ENCODE measurements at places on chromosomes 1 and 21.
A peak's percentile ranks its signal among the peaks of the same experiment; 100 is the strongest.

GRCh38 chr1:171949316-171949715 lies 108.0 kb downstream of the DNM3 start:
- no peak for DNase-seq

DNA sequence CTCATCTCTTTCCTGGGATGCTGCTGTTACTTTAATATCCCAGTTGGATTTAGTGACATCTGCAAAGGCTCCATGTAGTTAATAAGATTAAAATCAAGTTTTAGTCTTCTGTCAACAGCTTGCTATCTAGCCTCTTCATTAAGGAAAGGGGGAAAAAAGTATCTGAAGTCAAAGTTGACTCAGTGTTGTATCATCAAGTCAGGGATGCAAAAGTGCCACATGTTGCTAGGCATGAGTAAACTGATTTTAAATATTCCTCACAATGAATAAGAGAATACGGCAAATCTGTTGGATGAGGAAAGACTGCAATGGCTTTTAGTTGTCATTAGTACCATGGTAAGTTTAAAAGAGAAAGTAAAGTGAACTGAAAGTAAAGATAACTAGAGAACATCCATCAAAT lies 383.2 kb upstream of the ZRANB2 start:
- no peak for DNase-seq

DNA sequence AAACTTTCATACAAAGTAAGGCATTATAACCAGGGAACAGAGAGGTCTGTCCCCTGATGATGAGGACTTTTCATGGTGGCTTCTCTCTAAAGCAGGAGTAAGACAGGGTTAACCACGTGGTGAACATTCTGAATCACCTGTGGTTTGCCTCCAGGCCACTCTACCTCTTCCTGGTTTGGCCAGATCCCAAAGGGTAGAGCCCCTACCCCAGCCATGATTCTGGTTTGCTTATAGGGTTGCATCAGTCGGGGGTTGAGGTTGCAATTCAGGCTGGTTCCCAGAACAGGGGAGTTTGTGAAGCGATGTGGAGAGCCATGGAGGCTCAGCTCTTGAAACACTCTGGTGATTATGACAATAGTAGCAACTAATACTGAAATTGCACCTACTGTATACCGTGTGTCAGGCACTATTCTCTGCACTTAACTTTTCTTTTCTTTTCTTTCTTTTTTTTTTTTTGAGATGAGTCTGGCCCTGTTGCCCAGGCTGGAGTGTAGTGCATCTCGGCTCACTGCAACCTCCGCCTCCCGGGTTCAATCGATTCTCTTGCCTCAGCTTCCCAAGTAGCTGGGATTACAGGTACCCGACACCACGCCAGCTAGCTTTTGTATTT lies 8.3 kb downstream of the CNR2 start:
- no peak for DNase-seq

DNA sequence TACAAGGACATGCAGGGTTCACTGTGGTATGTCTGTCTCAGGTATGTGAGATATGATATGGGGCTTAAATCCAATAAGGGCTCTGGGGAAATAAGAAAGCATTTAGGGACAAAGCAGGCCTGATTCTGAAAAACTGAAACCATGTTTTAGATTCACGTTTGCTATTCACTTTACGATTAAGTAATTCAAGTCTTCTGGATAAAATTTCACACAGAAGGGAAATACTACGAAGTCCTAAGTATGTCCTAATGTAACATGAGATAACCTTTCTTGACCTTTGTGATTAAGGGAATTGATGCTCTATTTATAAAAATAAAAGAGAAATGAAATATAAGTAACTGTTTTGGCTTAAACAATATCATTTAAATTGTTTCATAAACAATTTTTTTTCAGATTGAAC lies 55.4 kb downstream of the HNRNPR start:
- no peak for DNase-seq

- no peak for DNase-seq
Observed at GRCh38 chr1:12129624-12130023, 37.2 kb upstream of the TNFRSF1B start.

- DNase-seq: no peak
Observed at GRCh38 chr1:205369701-205370123, 13.0 kb upstream of the KLHDC8A start.

- no peak for DNase-seq
Observed at GRCh38 chr1:219173434-219173757, 282 bp upstream of the LYPLAL1 start.

DNA sequence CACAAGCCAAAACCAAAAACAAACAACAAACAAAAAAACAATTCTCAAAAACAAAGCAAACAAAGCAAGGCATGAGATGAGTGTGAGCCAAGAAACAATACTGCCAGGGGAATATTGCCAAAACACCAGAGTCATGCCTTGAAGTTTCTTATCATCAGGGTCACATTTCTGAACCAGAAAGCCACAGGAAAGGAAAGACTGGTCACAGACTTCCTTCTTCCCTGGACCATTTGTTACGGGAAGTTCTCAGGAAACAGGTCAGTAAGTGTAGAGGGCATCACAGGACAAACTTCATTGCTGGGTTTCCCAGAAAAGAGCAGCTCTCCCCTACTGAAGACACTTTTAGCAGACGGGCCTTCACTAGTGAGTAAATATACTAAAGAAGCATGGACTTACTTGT lies 191.2 kb downstream of the GABPA start:
- no peak for DNase-seq

- DNase-seq: peak; percentile 81
Observed at GRCh38 chr1:97137862-97138514, 416.4 kb downstream of the PTBP2 start.

GRCh38 chr1:24695202-24695974 lies 49.9 kb upstream of the CLIC4 start:
- no peak for DNase-seq

GRCh38 chr1:211843507-211844298 lies 13.1 kb upstream of the LPGAT1 start:
- no peak for DNase-seq

- no peak for DNase-seq
Observed at GRCh38 chr21:46211786-46212720, 16.5 kb downstream of the LSS start.

GRCh38 chr1:58818976-58819375 lies 35.1 kb upstream of the JUN start:
- no peak for DNase-seq

DNA sequence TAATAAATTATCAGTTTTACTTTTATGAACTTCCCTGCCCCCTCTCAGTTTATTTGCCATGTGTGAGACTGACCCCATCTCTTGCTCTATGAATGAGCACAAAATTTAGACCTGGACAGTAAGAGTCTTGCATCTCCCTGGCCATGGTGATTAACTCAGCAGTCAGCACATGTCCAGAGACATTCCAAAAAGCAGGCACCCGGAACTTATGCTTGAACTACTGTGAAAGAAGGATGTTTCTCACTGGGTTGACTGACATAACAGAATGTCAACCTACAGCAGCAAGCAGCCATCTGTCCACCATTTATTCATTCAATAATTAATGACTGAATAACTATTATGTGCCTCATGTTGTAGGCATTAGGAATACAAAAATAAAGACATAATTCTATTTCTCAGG lies 11.3 kb upstream of the SEC16B start:
- no peak for DNase-seq

DNA sequence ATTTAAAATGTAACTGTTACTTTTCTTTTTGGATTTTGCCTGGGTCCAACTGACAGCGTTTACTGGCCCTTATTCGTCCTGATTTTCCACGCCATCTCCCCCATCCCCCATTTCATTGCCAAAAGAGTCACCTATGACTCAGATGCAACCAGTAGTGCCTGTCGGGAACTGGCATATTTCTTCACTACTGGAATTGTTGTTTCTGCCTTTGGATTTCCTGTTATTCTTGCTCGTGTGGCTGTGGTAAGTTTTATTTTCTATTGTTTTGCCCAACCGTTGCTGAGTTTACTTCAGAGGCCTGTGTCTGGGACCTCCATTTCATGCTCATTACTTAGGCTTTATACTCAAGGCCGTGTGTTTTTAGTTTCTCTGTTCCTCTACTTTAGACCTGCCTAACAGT lies 9.3 kb downstream of the LEPR start:
- DNase-seq: peak; percentile 79

DNA sequence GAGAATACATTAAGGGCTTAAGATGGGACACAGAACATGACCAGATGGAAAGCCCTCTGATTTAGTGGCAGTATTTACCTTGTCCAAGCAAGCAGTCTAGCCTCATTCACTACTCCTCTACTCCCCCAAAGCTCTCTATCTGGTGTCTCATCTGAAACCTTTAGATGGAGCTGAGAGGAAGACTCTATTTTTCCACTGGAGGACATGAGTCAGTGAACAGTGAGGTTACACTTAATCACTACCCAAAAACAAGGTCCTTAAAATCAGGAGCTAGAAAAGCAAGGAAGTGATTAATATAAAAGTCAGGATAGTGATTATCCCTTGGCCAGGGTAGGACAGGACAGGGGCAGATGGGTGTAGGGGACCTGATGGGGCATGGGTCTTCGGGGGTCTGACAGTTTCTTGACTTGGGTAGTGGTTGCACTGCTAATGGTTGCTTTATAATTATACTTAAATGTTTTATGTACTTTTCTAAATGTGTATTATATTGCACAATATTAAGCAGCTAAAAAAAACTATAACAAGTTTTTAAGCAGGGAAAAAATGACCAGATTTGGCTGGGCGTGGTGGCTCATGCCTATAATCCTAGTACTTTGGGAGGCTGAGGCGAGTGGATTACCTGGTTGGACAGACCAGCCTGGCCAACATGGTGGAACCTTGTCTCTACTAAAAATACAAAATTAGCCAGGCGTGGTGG lies 3.0 kb downstream of the PTPN22 start:
- peak; percentile 15 for DNase-seq

DNA sequence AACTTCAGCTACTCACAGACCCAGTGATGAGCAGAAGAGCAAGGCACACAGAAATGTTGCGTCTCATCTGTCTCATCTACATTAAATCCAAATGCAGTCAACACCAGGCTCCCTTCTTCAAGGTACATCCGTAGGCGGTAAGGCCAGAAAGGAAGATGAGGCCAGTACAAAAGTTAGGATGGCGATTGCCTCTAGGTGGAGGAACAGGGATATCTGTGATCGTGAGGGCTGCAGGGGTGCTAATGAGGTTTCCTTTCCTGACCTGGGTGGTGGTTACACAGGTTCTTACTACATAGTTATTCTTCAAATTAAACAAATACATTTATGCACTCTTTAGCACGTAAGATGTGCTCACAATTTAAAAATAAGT lies 1.4 kb upstream of the MYBPH start:
- no peak for DNase-seq

- DNase-seq: peak; percentile 84
Observed at GRCh38 chr1:201268604-201269151, 14.6 kb upstream of the PKP1 start.

GRCh38 chr1:211525101-211525676 lies 33.2 kb upstream of the RD3 start:
- DNase-seq: no peak

DNA sequence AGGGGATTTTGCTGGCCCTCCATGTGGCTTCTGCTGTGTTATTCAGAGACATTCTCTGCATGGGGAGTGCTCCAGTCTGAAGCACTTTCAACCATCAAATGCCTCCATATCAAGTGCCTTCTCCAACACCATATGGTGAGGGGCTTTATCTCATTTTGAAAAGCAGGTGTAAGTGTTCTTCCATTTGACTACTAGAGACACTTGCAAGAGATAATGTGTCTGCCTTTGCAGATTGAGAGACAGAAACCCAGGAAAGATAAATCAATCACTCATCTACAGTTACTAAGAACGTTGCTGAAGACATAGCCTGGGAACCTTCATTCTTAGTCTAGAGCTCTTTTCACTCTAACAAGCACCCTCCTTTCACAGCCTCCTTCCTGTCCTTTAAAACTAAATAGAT lies 29.5 kb upstream of the REG4 start:
- no peak for DNase-seq

- no peak for DNase-seq
Observed at GRCh38 chr1:240020871-240021270, 70.8 kb upstream of the FMN2 start.

DNA sequence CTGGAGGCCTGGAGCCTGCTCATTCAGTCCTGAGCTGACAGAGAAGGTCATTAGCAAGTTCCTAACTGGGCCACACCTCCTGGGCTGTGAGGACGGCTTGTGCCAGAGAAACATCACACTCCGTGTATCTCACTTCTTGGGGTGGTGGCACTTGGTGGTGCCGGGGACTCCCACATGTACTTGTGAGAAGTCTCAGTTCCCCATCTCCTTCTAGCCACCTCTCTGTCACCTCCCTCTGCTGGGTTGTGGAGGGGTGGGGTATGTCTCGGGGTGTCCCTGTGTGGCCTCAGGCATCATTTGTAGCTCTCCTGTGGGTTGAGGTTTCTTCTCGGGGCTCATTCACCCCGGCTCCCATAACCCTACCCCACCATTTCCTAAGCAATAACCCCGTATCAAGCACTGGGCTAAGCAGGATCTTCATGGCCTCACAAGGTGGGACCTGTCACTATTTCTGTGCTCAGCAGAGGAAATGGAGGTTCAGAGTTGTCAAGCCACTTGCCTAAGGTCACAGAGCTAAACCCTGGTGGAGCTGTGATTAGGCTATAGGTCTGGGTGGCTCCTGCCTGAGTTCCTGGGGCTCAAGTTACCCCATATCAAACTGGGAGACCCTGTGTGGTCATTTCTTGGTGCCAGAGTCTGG lies 62.5 kb downstream of the UBIAD1 start:
- no peak for DNase-seq

DNA sequence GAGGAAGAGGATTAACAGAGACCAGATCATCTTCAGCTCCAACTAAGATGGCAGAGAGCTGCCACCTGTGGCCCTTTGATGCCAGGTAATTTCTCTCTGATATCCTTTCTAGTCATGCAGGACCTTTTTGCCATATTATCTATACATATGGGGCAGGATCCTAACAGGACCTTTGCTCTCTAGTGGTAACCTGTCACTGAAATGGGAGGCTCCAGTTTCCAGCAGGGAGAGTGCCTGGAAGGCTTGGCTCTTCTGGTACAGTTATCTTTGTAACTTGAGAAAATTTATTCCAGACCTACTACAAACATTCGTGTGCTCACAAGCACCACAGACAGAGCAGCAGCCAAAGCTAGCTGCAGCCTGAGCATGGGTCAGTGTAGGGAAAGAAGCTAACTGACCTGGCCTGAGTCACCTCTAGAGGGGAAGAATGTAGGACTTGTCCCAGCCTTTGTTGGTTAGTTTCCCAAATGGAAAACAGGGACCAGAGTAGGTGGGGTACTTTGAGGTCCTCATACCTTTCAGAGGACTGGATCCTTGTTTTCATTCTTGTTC lies 86.5 kb upstream of the MACF1 start:
- DNase-seq: peak; percentile 36

DNA sequence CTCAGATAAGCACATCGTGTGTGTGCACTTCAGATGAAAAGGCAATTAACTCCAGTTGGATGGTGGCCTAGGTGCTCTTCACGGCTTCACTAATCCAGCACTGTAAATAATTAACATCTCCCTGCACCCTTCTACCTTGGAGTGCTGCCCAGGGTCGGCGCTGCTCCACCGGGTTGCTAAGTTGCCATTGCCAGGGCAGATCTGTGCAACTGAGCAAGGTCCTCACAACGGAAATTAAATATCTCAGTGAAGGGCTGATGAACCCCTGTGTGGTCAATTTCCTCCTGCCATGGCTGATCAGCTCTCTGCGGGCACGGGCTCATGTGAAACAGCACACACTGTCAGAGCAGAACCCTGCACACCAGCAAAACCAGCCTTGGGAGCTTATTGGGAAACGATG lies 63.2 kb downstream of the SYDE2 start:
- no peak for DNase-seq

- peak; percentile 63 for DNase-seq
Observed at GRCh38 chr1:39845569-39846566, 37.4 kb downstream of the TRIT1 start.

- no peak for DNase-seq
Observed at GRCh38 chr1:231091831-231092301, 51.8 kb upstream of the FAM89A start.

GRCh38 chr1:37673920-37674319 lies 18.4 kb upstream of the CDCA8 start:
- no peak for DNase-seq
